Fibroblast of lung (primary cell): ENCODE measurements at places on chromosomes 6 and 20.

GRCh38 chr20:324177-325044 lies 941 bp upstream of the SOX12 start:
- peak; percentile 82 for DNase-seq

- DNase-seq, result no peak
Measured at GRCh38 chr20:60634491-60635172, 617.4 kb upstream of the CDH4 start.

- peak; percentile 91 for DNase-seq
Measured at GRCh38 chr6:33589731-33590530, 9.9 kb upstream of the BAK1 start.

GRCh38 chr6:139800837-139801236 lies 426.4 kb upstream of the CITED2 start:
- no peak for DNase-seq

DNA sequence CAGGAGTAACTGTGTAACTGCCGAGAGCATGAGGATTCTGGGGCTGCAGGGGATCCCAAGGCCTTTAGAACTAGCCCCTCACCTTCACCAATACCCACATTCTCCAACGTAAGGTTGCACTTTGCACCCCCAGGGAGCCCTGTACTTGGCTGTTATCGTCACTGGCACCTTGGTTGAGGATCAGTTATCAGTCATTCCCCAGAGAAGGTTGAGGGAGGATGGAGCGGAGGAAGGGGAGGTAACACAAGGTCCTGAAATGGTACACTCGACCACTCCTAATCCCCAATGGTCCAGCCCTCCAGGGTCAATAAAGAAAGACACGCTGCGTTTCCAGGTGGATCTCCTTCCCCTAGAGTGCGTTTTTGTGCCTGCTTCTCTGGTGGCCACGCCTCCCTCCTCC lies 1.1 kb upstream of the SPDEF start:
- no peak for DNase-seq

DNA sequence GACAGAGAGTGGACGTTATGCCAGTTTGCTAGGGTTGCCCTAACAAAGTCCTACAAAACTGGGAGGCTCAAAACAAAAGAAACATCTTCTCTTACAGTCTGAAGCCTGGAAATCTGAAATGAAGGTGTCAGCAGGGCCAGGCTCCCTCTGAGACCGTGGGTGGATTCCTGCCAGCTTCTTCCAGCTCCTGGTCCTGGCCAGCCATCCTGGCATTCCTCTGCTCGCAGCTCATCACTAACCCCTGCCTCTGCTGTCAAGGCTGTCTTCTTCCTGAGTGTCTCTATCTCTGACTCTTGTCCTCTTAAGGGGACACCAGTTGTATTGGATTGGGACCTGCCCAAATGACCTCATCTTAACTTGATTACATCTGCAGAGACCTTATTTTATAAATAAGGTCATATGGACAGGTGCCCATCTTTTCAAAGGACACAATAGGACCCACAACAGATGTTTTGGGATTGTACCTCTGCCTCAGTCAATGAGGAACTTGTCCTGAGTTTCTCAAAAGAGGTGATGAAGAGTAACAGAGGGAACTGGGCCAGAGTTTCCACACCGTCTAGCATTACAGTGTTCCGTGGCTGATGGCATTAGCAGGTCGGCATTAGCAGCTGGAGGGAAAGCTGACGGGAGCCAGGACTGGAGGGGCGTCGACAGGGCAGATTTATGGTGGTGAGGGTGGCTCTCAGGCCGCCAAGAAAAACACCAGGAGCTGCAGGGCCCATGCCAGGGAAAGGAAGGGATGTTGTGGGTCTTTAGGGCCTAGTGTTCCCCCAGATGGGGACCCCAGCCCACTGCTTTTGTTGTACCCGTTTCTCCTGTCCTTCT lies 157.3 kb downstream of the TBXT start:
- no peak for DNase-seq

DNA sequence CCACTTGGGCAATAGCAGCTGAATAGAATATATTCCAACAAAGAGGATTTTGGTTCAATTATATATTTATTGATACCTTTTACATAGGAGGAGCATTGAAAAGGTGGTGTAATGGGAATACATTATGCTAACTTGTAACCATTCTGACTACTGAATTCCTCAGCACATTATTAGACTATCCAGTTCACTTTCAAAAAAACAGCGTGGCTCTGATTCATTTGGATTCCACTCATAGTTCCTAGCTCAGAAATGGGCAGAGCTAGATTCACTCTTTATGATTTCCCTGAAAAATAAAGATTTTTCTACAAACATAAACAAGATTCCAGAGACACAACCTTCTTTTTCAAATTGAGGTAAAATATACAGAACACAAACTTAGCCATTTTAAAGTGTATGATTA lies 9.2 kb upstream of the TRERF1 start:
- peak; percentile 54 for DNase-seq

- DNase-seq, result no peak
Measured at GRCh38 chr6:90233213-90233612, 63.4 kb downstream of the BACH2 start.

DNA sequence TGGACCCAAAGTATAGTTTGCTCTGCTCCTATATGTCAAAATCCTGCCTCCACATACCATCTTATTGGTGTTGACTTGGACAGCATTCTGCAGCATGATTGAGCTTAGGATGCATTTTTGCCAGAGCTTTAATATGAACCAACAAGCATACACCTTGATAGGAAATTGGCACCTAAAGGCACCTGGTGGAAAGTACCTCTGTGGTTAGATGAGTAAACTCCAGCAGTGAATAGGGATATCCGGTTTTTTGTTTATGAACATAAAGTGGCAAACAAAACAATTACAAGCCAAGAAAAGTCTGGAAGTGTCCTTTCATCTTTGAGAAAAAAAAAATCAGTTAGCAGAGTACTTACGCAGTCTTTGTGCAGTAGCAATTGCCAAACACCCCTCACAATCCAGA lies 6.2 kb upstream of the CYP24A1 start:
- no peak for DNase-seq

- no peak for DNase-seq
Measured at GRCh38 chr20:60868316-60868891, 383.7 kb upstream of the CDH4 start.

DNA sequence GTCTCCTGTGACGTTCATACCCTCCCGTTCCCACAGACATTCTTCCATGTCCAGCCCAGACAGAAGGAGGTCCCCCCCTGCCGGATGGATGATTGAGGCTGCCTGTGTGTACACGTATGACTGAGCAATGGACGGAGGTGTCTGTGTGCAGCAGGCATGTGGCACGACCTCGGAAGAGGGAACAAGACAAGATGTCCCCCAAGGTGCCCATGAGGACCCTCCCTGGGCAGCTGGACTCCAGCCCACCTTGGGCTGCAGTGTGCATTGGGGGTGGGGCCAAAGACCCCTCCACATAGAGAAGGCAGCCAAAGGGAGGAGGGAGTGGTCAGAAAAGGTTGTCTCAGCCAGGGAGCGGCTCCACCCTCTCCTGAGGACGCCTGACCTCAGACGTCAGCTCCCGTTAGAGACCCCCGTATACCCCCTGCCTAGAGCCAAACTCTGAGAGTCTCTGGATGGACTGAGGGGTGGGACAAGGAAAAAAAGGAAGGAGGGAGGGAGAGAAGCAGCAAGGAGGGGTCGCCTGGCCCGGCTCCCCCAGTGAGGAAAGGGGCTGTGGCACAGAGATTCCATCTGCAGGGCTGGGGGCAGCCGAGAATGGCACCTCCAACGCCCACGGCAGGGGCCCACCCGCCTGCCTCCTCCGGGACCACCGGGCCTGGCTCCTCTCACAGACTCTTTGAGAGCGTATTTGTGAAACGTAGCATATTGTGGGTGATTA lies 92.9 kb upstream of the BHLHE23 start:
- DNase-seq, result no peak

DNA sequence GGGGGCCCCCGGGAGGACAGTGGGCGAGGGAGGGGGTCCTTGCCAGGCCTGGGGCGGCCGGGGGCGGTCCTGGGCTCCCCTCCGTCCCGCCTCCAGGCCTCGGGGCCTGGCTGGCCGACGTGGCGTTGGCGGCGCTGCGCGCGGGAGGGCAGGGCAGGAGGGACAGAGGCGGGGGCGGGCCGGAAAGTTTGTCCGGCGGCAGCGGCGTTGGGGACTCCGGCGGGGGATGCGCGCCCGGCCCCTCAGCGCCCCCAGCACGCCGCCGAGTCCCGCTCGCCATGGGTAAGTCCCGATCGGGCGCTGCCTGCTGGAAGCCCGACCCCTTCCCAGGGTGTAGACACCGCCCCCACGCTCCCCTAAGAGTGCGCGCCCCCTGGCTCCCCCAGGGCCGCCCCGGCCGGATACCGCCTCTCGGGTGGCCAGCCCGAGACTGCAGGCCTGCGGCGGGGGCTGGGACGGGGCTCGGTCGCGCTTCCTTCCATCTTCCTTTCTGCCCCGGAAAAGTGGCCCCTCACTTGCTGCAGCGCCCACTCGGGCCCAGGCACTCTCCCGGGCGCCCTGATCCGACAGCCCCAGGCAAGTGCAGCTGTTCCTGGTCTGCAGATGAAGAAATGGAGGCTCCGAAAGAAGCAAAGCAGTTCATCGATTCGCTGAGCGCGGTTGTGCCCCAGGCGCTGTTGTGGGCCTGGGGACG lies at the start of gene SLC2A10:
Gene SLC2A10, plus strand, starts transcription at position 191 of the 694 bp plus-strand sequence. Its CDS starts 88 bp downstream, at position 279.
- peak; percentile 67 for DNase-seq

GRCh38 chr6:159184559-159184958 lies 15.4 kb downstream of the FNDC1 start:
- DNase-seq, result no peak

DNA sequence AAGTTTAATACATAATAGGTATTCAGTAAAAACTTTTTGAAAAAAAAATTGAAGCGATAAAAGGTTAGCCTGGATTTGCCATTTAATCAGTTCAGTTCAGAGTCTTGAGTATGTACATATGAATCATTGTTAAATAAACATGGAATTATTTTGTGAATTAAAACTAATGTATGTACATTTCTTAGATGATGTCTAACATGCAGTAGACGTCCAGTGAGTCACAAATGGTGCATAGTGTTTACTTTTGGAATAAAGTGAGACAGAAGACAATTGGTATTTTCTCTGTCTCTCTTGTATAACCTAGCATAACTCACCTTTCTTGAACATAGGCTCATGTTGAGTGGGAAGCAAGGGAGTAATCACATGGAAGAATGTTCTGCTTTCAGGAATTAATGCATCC lies 83.5 kb downstream of the EYS start:
- peak; percentile 9 for DNase-seq

DNA sequence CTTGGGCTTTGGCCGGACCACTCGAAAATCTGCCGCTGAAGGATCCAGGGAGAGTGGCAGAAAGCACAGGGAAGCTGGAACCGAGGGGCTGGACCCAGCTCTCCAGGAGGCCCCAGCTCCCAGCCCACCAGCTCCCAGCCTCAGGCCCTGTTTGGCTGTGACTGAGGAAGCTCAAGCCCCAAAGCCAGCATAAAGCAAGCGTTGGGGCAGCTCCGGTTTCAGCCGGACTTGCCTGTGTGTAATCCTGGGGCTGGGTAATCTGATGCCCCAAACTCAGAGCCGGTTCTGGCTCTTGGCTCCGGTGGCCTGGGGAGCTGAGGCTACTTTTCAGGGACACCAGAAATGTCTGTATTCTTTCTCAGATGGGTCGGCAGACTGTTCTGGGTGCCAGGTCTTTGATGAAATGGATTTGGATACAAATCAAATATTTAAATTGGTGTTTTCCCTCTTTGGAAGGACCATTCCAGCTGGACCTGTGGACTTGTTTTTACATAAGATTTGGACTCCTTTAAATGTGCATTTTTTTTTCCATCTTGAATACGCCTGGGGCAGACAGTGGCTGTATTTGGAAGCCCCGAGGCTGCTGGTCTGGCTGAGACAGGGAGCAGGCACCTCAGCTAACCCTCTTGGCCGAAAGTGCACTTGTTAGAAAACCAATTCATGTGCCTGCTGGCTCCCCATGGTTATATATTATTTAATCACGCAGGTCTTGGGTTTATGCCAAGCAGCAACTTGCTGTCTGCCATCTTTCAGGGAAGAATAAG lies 29.7 kb downstream of the RPP40 start:
- DNase-seq, result peak; percentile 72

- no peak for DNase-seq
Measured at GRCh38 chr20:7015257-7015656, 247.8 kb downstream of the BMP2 start.

DNA sequence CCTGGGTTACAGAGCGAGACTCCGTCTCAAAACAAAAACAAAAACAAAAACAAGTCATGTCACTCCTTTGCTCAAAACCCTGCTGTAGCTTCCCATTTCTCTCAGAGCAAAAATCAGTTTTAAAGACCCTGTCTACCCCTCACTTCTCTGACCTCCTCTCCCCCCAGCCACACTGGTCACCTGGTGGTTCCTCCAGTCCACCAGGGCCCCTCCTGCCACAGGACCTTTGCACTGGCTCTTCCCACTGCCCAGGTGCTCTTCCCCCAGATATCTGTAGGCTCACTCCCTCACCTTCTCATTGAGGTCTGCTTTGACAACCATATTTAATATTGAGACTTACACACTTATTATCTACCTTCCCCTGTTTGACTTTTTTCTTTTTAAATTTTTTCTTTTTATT lies 4.9 kb upstream of the TEAD3 start:
- no peak for DNase-seq

- peak; percentile 49 for DNase-seq
Measured at GRCh38 chr20:35461620-35462019, 6.2 kb downstream of the CEP250 start.

DNA sequence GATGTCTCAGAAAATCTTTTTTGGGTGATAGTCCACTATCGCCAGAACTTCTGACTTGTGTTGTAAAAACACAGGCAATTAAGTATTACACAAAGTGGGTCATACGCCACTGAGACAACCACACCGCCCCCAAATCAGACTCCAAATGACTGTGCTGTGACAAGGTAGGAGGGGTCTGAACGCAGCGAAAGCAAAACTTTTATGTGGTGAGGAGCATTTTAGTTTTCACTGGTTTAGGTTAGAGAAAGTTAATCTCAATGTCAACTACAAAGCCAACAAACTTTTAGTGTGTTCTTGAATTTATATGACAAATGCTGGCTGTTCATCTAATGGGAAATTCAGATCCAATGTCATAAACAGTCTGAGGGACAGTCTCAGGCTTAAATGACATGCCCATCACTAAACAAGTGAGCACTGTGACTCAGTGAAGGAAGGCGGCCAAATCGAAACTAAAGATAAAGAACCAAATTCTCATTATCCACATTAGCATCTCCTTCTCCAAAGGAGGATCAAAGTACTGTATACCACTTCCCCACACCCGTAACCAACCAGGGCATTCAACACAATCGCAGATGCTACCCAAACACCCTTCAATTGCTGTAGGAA lies 186.7 kb downstream of the GJA10 start:
- no peak for DNase-seq

GRCh38 chr20:47956268-47956995 lies 171.2 kb upstream of the SULF2 start:
- DNase-seq, result peak; percentile 68

GRCh38 chr6:80988286-80988685 lies 764.2 kb downstream of the TENT5A start:
- DNase-seq, result no peak

GRCh38 chr6:33211666-33212422 lies 3.5 kb downstream of the RING1 start:
- no peak for DNase-seq

GRCh38 chr20:33842346-33842745 lies 31.2 kb downstream of the CHMP4B start:
- no peak for DNase-seq

- DNase-seq, result peak; percentile 92
Measured at GRCh38 chr6:106799031-106799894, 169.9 kb downstream of the QRSL1 start.

- DNase-seq, result no peak
Measured at GRCh38 chr6:84862843-84863242, 98.4 kb upstream of the TBX18 start.

- no peak for DNase-seq
Measured at GRCh38 chr20:21388566-21388965, 8.8 kb downstream of the NKX2-4 start.
